ENCODE measurements at places on chromosomes 3 and 15.

DNA sequence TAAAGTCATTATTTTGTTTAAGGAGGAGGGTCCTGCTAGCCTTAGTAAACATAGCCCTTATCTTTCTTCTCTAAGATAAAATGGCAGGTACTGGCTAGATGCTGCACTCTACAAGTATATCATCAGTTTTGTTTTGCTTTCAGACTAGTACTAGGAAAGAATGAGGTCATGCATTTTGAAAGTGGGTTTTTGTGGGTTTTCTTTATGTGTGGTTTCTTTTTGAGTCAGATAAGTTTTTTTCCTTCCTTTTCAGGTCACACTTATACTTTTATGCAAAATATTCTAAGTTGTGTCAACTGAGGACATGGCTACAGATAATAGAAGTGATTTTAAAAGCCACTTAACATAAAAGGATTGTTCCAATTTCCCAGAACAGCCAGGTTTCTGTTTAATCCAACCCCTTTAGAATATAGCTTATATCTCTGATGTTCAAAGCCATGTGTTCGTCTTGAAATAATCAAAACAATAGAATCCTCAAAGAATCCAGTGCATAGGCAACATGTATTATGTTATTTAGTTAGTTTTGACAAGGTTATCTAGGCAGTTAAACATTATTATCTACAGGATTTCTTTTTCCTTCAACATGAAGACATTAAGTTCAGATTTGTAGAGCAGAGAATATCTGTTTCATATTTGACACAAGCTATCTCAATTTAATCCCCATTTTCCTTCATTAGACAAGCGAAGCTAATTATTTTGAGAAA is 406.2 kb downstream of the RBMS3 start:
- no peak for DNase-seq

- no peak for DNase-seq
Measured at GRCh38 chr15:99961011-99961441, 227.8 kb upstream of the LYSMD4 start.

DNA sequence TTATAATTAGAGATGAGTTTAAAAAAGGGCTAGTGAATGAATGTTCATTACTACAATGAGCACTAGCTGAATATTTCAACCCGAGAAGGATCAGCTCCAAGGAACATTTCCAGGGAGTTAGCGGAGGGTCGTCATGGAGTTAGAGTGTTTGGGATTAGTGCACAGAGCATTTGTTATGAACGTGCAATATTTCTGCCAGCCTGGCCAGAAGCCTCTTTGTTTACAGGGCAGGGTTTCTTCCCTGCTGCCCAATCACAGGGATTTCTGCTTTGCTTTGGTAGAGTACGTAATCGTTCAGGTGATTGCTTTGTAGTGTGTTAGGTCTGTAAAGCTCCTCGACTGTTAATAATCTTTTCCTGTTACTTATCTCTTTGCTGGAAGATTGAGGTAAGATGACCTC is 5.9 kb downstream of the CGNL1 start:
- no peak for DNase-seq

DNA sequence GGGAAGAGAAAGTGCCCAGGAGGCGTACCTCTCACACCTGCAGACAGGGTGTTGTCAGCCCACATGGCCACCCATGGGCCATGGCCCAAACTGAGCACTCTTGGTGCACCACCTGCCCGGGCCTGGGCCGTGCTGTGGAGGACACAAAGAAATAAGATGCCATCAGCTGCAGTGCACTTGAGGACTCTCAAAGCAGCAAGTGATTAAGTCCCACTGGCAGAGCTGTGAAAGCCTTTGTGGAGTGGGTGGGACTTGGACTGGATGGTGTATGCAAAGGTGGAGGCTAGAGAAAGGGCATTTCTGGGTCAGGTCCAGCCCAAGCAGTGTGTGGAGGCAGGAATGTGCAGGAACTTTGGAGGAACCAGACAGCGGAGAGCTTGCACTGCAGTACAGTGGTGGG is 122.3 kb downstream of the MEGF11 start:
- no peak for DNase-seq

Measured in amniotic stem cell (primary cell).